ENCODE measurements at places on chromosomes 2 and 18.

- DNase-seq, result no peak
These were observed 92.7 kb downstream of the EIPR1 start for GRCh38 chr2:3284657-3285630.

GRCh38 chr2:98608116-98608961, at the start of the genes COA5 and UNC50:
Gene COA5, minus strand, starts transcription at chr2:98608512. Its CDS starts 107 bp downstream, at chr2:98608405.
Gene UNC50, plus strand, starts transcription at chr2:98608589. Its CDS starts 1,171 bp downstream, at chr2:98609760.
- DNase-seq, result peak; percentile 83

DNA sequence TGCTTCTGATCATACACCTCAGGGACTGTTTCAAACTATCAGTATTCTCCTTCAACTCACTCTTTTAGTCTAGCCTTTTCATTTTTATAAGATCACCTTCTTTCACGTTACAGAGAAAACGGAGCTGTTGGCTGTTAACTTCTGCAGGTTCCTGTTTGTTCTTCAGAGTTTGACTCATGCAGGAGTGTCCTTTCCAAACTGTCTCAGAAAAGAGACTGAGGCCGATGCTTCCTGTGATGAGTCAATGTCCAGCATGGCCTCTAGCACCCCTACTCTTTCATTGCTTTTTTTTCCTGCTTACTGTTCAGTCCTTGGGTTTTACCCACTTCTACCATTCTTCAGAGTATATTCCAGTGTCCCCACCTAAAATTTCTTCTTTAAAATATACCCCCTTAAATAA, 240.8 kb upstream of the RGPD4 start:
- DNase-seq, result no peak

DNA sequence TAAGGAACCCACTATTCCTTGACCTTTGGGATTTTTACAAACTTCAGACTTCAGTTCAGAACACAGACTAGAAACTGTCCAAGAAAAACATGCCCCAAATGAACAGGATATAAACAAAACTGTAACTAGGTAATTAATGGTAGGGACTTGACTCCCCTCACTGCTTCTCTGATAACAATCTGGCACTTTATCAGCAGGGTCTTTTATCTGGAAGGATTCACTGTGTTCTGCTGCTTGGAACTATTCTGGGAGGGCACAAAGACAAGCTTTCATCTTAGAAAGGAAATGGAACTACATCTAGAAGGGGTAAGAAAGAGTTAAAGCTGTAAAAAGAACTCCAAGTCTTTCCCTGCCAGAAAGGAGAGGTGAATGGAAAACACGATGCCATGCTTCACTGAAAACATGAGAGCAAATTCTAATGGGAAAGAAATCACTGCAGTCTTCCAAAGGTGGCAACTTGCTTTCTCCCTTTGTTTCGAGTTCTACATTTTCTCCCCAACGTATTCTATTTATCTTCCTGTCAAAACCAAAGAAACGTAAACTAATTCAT, 181.2 kb downstream of the THADA start:
- no peak for DNase-seq

Data from activated T-cell treated with anti-CD3 and anti-CD28 coated beads for 1 hour (primary cell).